ENCODE measurements at places on chromosomes 13 and 19.

GRCh38 chr19:2375353-2376121, 15.5 kb downstream of the TMPRSS9 start:
- no peak for DNase-seq

DNA sequence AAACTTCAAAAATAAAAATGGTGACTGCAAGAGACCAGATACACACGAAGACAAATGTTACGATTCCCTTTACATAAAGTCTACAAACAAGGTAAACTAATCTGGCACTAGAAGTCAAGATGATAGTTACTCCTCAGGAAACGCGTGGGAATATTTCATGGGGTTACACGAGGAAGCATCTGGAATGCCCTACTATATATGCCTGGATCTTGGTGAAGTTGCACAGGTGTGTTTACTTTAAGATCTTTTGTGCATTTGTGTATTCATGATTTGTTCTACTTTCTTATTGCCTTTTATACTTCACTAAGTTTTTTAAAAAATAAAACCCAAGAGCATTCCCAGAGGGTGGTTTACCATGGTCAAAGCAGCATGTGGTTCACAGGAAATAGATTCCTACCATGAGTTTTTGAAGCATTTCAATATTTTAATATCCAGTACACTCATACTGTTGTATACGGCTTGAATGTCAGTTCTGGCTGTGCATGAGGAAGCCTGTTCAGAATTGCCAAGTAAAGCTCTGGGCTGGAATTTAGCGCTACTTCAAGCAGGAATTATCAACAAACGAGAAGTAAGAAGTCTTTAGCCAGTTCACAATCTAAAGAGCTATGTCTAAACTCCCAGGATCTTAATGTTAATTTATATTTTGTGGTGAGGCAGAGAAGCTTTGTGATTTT, 239.8 kb upstream of the KLHL1 start:
- DNase-seq = no peak

GRCh38 chr19:46014941-46015686, 7.7 kb downstream of the PGLYRP1 start:
- no peak for DNase-seq

- DNase-seq = no peak
Observed at GRCh38 chr13:39590466-39591036, 12.4 kb downstream of the LHFPL6 start.

DNA sequence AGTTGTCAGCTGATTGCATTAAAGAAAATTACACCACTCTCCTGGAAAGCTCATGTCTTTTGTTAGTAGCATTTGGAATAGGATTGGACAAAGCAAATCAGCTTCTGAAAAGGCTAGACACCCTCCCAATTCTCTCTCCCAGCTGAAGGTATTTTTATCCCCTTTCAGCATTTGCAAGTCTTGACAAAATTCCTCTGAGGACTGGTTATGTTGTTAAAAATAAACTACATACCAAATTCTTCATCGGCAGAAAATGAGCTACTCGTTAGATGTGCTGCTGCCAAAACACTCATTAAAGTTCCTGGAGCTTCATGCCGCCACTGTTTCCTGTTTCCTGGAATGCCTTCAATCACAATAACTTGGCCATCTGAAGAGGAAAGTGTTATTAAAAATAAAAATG, 37.1 kb downstream of the UTP14C start:
- peak; percentile 21 for DNase-seq

- DNase-seq = no peak
Observed at GRCh38 chr13:81393721-81394120, 1052.8 kb upstream of the SPRY2 start.

DNA sequence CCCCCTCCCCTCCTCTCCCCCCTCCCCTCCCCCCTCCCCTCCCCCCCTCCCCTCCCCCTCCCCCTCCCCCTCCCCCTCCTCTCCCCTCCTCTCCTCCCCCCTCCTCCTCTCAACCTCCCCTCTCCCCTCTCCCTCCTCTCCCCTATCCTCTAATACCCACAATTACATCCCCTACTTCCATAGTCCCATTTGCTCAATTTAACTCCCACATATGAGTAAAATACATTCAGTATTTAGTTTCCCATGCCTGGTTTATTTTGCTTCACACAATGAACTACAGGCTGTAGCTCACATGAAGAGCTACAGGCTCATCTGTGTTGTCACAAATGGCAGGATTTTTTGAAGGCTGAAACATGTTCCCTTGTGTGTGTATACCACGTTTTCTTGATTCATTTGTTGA, 6.9 kb downstream of the NLRP5 start:
- no peak for DNase-seq

DNA sequence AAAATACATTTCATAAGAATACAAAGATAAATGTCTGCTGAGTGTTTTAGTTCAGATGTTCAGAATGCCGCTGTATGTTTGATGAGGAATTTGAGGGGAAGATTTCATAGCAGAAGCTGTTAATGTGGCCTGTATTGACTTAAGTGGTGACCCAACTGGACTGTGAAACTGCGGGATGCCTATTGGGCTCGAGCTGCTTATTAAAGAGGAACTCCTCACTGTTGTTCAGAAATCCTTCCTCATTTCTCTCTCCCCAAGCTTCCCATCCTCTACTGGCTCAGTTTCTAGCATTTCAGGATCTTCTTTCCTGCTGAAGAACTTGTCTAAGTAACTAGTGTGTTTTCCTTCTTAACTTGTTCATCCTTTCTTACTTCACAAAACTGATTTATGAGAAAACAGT, 20.4 kb downstream of the DGKH start:
- DNase-seq = no peak

DNA sequence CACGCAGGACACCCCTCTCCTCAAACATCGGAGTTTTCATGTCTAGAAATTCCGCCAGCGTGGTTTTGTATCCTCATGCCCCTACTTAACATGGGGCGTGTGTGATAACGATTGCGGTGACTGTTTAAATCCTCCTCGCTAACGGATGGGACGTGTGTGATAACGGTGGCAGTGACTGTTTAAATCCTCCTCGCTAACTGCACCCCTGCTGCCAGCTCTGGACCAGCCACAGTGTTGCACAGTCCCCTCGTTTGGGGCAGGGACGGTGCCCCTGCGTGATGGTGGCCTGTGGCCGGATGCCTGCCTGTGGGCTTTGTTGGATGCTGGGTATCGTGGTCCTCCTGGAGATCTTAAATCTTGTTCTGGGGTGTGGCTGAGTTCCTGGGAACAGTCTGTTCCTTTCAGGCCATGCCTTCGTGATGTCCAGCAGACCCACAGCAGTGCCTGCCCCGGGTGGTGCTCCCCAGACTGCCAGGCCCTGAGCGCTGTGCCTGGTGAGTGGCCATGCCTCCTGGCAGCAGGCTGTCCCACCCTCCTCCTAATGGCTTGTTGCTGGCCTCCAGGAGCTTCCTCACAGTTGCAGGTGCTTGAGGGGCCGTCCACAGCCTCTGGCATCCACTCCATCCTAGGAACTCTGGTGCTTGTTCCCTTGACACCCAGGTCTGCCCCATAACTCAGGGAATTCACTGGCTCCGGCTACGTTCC, 122.5 kb upstream of the MCF2L start:
- no peak for DNase-seq

GRCh38 chr19:49113762-49114629, at the start of gene LIN7B:
TSS of gene LIN7B (plus strand) at chr19:49114370. CDS start at chr19:49114405, 35 bp downstream.
- peak; percentile 68 for DNase-seq

DNA sequence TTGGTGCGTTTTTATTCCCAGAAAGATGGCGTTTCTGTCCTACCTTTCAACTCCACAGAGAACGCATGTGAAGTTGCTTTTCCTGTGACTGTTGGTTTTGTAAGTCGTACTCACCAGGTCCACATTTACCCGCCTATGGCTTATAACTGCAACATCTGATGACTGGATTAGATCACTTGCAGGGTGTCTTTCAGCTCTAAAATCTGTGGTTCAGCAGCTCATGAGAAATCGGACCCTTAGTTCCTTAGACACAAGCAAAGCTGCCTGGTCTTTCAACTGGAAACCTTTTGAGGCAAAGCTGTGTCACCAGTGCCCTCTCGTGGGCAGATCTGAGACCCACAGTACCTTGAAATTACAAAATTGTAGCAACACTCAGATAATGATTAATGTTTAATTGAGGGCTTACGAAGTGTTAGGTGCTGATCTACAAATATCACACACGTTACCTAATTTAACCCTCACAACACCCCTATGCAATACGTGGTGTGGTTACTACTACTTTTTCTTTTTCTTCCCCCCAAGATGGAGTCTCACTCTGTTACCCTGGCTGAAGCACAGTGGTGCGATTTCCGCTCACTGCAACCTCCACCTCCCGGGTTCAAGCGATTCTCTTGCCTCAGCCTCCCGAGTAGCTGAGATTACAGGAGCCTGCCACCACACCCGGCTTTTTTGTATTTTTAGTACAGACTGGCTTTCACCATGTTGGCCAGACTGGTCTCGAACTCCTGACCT, 65.4 kb downstream of the RUBCNL start:
- DNase-seq = peak; percentile 68

GRCh38 chr19:30395283-30395682, 23.1 kb downstream of the ZNF536 start:
- DNase-seq = no peak

- DNase-seq = no peak
Observed at GRCh38 chr13:52925775-52926285, 77.4 kb upstream of the PCDH8 start.

GRCh38 chr13:80339563-80339911, 1.4 kb downstream of the SPRY2 start:
- DNase-seq = peak; percentile 38

DNA sequence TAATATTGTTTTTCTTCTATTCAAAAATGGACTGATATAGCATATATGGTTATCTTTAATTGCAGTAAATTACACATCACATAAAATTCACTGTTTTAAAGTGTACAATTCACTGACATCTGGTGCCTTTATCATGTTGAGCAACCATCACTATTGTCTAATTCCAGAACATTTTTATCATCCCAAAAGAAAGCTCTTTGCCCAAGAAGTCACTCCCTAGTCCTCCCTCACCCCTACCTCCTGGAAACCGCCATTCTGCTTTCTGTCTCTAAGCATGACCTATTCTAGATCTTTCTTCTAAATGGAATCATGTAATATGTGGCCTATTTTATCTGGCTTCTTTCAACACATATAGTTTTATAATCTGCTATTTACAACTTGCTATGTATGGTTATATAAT, 525.6 kb downstream of the DCT start:
- DNase-seq = no peak

DNA sequence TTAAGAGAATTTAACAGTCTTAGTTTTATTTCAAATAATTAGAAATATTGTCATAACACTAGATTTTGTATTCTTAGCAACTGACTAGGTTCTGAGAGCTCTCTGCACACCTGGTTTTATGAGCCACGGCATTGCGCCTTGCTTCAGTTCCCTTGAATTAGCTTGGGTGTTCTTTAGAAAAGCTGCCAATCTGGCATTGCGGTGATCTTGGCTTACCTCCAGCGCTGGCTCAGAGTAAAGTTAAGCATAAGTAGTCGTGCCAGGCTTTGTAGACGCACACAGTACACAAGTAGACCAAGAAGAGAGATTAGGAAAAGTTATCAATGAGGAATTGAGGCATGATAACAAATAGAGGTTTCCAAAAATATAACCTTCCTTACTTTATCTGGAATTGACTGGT, 45.7 kb downstream of the TPP2 start:
- DNase-seq = no peak

DNA sequence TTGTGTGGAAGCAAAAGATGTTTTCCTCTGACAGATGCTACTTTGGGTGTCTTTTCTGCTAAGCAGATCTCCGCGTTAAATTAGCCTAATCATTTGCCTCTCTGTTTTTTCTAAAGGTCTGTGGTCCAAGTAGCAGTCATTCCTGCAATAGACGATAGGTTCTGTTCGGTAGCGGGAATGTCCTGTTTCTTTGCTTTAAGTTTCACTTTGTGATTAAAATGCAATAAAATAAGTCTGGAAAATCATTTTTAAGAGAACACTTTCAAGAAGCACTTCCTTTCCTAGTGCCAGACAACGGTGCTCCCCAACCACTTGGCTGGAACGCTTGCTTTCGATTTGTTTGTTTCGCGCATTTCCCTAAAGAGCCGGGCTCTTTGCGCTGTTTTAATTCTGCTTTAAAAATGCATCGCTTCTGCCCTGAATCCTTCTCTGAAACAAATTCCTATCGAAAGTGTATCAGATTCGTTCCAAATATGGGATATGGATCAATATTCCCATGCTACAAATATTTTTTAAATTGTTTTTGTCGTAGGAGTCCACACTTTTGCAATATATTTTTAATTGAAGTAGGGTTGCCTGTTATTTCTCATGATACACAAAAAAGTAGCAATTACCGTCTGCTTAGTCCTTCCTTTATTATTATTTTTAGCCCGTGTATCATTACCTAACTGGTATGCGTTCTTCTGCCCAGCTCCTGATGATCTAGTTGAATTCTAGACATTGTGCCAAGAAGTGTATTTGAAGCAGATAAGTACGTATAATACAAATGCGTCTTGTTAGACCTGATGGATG, 14.2 kb downstream of the ZIC2 start:
- no peak for DNase-seq

DNA sequence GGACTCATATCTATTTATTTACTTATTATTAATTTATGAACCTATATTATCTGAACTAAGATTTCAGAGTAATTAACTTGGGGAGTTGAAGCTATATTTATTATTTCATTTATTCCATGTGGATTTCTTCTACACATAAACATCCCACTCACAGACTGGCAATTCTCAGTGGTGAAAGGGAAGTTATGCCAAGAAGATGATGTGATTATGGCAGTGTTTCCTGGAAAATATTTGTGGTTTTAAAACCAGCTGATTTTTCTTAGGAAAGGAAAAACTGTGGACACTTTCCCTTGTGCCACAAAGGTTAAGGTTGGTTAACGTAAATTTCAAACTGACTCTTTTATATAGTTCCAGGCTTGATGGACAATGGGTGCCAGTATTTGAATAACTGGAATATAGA, 513.1 kb downstream of the SLITRK6 start:
- DNase-seq = no peak

DNA sequence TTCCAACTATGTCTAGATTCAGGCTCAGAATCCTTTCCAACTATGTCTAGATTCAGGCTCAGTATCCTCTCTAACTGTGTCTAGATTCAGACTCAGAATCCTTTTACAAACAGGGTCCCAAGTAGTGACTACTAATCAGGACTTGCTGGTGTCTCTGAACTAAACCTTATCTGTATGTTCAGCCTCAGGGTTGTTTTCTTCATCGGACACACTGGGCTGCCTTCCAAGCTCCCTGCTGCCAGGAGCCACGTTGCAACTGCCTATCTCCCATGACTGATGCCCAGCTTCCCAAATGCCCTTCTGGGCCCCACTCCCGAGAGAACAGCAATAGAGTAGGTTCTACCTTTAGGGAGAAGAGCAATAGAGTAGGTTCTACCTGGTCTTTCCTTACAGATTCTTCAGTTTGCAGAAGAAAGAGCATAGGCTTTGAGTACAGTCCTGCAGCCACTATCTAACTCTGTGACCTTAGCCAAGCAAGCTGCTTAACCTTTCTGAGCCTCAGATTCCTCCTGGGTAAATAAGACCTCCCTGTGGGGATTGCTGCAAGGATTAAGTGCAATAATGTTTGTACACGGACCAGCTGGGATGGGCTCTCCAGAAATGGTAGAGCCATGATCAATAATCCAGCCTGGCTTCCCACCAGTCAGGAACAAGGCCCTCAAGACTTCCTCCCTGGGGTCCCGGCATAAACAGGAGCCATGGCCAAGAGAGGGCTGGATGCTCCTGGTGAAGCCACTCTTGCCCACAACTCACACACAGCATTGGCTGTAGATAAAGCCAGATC, 61.5 kb downstream of the ZIC5 start:
- DNase-seq = no peak

GRCh38 chr13:73496711-73497110, 437.9 kb downstream of the KLF5 start:
- DNase-seq = no peak

- DNase-seq = no peak
Observed at GRCh38 chr13:99218969-99219368, 18.3 kb downstream of the UBAC2 start.
